ENCODE measurements at places on chromosomes 5 and 9.

DNA sequence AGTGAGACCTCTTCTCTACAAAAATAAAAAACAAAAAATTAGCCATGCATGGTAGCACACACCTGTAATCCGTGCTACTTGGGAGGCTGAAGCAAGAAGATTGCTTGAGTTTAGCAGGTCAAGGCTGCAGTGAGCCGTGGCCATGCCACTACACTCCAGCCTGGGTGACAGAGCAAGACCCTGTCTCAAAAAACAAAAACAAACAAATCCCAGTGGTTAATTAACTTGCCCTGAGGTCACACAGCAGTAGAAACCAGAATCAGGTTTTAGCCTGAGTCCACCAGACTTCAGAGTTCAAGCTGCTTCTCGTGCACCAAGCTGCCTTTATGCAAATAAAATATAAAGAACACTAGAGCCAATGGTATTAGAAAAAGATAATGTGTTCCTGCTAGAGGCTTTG, 169.7 kb downstream of the GOLPH3 start:
- no peak for DNase-seq

GRCh38 chr5:73994963-73995362, 369.0 kb downstream of the ARHGEF28 start:
- DNase-seq = no peak

DNA sequence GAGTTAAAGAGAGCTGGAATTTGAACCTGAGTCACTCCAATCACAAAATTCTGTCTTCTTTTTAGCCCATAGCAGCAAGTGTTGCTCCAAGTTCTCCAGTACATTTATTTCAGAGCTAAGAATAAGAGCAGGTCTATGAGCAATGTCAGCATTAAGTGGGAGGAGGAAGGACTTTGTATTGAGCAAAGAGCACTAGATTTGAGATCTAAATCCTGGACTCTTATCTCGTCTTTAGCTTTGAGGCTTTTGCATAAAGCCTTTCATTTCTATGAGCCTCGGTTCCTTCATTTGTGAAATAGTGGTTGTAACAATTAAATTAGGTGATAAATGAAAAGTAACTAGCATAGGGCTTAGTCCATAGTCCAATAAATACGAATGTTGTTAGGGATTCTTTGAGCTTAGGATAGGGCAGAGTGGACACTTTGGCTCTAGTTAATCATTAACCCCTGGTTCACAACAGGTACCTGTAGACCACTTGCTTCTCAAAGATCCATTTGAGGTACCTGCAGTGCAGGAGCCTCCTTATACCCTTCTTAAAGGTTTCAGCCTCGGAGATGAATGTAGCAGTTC, 464.1 kb upstream of the KLF4 start:
- DNase-seq = no peak

DNA sequence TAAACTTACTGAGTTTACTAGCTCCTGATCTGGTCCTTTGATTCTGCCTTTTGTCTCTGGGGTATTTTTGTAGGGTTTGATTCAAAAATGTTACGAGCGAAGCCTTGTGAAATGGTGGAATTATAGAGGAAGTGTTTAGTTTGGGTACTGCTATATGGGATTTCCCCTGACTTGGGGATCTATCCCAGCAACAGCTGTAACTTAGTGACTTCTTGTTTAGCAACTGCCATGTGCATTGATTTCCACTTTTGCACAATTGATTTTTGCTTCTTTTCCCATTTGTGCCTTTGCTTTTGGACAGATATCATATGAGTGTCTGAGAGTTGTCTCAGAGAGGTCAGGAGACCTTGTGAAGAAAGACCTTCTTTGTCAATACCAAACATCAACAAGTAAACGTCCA, 248.5 kb upstream of the DAP start:
- no peak for DNase-seq

DNA sequence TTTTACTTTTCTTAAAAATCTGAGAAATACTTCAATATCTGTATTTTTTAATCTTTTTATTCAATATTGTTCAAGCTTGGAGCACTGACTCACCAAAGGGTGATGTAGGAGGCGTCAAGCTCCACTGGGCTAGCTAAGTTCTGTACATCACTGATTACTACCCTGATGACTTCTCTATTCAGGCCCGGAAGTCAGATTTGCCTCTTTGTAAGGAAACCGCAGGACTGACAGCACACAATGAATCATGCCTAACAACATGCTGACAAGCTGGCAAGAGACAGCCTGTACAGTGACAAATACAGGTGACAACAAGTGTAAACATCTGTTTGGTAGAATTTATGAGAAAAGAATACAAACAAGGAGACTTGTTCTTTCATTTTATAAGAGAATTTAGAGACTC, 627.9 kb upstream of the RORB start:
- DNase-seq = peak; percentile 49

- DNase-seq = no peak
These were observed 1.3 kb downstream of the ARSB start for GRCh38 chr5:78983601-78984438.

GRCh38 chr9:117643288-117643654, 60.9 kb upstream of the TLR4 start:
- no peak for DNase-seq

- DNase-seq = no peak
These were observed 36.2 kb downstream of the NEK6 start for GRCh38 chr9:124293718-124294506.

DNA sequence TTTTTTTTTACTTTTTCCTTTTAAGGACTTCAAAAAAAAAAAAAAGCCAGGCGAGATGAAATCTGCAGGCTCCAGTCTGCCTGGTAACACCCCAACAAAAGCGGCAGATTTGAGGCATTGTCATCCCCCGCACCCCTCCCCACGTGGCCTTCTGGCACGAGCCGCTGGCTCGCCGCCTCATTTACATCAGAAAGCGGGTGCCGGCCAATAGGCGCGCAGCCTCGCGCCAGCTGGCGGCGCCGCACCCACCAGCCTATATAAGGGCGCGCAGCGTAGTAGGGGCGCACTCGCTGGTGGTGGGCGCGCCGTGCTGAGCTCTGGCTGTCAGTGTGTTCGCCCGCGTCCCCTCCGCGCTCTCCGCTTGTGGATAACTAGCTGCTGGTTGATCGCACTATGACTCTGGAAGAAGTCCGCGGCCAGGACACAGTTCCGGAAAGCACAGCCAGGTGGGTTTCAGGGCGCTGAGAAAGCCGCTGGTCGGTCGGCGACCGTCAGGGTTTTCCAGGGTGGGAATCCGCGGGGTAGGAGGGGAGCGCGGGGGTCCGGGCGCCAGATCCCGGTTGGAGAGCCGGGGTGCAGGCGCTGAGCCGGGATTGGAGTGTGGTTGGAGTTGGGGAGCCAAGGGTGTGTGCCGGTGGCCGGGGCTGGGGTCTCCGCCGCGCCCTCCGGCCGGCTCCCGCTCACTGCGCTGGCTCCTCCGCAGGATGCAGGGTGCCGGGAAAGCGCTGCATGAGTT, at the start of gene GADD45G:
Gene GADD45G (plus strand): TSS at position 284 of the 736 bp plus-strand sequence. CDS start 110 bp downstream, at position 394.
- peak; percentile 96 for DNase-seq

DNA sequence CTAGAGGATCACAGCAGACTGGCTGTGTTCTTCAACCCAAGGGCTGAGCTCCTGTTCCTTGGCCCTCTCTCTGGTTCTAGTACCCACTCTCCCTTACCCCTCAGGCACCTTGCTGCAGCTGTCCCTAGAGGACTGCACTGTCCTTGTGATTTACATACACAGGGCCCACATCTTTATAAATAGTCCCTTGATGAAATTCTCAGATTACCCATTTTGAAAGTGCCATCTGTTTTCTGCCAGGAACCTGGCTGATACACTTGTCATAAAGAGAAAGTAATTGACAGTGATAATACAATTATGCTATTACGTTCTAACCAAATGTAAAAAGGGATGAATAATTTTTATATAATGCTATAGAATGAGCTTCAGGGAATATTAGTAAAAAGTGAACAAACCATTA, 16.5 kb upstream of the SPARC start:
- DNase-seq = no peak

DNA sequence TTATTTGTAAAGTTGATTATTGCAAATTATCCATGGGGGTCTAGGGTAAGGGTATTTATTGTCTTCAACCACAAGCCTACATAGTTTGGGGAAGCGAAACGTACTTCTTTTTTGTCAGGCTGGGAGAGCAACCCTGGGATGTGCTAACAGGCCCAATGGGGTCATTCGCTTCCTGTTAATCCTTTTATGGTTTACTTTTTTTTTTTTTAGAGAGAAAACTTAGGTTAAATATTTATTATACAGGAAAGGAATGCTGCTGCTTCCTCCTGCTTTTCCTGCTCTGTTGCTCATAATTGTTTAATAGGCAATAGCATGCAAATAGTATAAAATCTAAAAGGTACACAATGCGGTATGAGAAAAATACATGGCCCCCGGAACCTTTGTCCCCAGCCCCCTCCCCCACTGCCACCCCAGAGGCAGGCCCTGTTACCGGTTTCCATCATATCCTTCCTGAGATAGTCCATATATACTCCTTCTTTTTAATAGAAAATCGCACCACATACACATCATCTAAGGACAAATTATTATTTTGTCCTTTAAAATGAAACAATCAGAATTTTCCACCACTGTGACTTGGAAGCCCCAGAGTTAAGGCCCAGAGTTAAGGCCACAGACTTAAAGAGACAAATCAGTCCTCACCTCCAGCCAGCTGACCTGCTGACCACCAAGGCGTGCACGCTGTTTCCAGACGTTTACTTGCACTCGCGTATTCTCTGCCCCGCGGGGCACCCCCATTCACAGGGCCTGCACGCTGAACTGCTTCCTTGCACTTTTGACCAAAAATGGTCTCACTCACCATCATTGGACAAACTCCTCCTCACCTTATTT, 83.9 kb downstream of the NDFIP1 start:
- no peak for DNase-seq

DNA sequence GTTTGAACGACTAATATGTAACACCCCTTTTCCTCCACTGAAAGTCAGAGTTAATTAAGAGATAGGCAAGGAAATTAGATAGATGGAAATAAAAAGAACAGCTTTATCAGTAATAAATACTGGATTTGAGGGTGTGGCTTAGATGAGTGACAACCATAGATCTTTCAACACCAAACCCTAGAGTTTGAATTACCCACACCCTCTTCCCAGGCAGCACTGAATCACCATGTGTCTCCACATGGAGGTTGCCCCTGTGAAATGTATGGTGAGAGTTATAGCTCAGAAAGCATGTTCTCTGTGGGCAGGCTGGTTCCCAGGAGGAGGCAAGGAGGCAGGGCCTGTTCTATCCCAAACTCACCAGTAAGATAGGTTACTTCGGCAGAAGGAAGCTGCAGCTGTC, 69.7 kb downstream of the TMEM174 start:
- DNase-seq = no peak

DNA sequence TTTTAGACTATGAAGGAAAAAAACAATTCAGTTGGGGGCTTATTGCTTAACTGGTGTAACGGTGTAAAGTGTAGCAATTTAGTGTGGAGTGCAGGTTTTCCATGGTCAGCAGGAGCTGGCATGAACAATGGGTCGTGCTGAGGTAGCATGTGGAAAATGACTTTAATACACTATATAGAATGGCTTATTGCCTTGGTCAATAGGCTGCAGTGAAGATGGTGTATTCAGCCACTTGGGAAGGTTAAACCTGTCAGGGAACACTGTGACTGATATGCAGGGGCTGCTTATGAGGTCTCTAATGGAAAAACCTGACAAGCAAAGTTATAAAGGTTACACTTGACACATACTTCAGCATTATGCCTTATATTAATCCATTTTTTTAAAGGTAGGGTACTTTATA, 764.7 kb upstream of the ARRDC3 start:
- no peak for DNase-seq

- DNase-seq = no peak
These were observed 61.8 kb upstream of the CPLX2 start for GRCh38 chr5:175809531-175810121.

GRCh38 chr5:112388739-112389138, 30.3 kb downstream of the EPB41L4A start:
- DNase-seq = no peak

GRCh38 chr5:82699737-82700136, 377.5 kb downstream of the TMEM167A start:
- DNase-seq = no peak

GRCh38 chr9:7570107-7570720, 229.4 kb downstream of the DMAC1 start:
- DNase-seq = peak; percentile 68

GRCh38 chr9:122498883-122499288, 11.7 kb upstream of the OR1J2 start:
- DNase-seq = peak; percentile 26

- no peak for DNase-seq
These were observed 65.3 kb downstream of the CSNK1A1 start for GRCh38 chr5:149485655-149486615.

DNA sequence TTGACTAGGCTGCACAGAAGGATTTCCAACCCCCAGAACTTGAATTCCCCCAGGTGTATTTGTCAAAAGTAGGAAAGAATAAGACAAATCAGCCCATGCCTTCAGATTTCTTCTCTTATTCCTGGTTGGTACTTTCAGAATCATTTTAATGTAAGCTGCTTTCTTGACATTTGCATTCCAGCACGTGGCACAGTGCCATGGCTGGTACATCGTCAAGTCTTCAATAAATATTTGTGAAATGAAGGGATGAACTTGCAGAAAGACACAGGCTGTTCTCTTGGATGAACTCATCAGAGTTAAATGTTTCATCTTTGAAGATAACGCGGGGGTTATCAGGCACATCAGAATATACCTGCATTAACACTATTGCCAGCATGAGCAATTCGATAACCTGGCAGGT, 14.5 kb downstream of the KCNIP1 start:
- no peak for DNase-seq

- DNase-seq = no peak
These were observed 8.5 kb downstream of the TNC start for GRCh38 chr9:115109486-115109885.

Measured in activated CD4-positive, alpha-beta memory T cell treated with anti-CD3 and anti-CD28 coated beads, Interleukin-2, amount 10 ng/mL, durations not matched to agents 7 days and 5 days (primary cell).